Activated naive CD8-positive, alpha-beta T cell treated with anti-CD3 and anti-CD28 coated beads, Interleukin-2, amount 50 U/mL, for 16 hours (primary cell): ENCODE measurements at places on chromosomes 5 and 9.

GRCh38 chr9:35703906-35704672 lies 14.4 kb upstream of the TPM2 start:
- no peak for DNase-seq

DNA sequence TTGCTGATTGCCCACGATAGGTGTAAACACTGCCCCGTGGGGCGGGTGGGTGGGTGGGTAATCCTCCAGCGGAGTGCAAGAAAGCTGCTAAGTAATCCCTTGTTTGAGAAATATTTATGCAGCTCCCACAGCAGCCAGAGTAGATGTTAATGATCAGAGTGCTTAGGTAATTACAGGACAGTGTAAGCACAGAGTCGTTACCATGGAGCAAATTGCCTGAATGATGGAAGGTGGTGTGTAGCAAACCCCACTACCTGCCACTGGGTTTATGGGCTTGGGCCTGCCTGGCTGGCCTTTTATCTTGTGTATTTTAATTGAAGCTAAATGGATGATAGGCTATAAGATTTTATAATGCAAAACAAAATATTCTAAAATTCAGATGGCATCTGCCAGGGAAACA lies 110.0 kb downstream of the COL5A1 start:
- no peak for DNase-seq

DNA sequence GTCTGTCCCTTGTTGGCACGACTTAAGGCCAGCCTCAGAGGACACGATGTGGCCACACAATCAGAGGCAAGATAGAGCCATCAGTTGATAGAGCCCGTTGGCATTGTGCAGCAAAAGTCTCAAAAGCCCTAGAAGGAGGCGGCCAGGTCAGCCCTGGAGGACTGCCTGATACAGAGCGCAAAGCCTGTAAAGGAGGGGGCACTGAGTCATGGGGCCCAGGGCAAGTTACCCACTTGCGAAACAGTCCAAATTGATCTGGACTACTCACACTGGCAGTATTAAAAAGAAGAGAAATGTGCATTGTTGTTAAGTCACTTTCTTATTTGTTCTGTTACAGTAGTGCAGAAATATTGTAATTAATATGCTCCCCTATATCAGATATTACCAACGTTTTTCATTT lies 51.5 kb downstream of the KLF9 start:
- no peak for DNase-seq

DNA sequence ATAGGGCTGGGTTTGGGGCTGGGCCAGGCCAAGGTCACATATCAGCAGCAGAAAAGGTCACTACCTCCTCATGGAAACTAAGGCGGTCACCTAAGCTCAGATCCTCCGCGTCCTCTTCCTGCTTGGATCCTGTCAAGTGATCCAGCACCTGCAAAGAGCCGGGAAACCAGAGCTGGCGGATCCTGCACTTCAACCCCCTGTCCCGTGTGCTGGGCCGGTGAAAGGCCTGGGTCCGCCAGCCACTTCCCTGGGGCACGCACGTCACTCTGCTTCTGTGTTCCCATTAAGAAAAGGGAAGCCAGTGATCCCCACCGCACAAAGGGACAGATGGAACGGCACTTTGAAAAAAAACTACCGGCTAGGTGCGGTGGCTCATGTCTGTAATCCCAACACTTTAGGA lies 61.3 kb upstream of the STXBP1 start:
- DNase-seq = no peak

- DNase-seq = no peak
Observed at GRCh38 chr5:62689599-62690368, 111.2 kb downstream of the LRRC70 start.

GRCh38 chr5:14834062-14834461 lies 37.5 kb downstream of the ANKH start:
- DNase-seq = no peak

DNA sequence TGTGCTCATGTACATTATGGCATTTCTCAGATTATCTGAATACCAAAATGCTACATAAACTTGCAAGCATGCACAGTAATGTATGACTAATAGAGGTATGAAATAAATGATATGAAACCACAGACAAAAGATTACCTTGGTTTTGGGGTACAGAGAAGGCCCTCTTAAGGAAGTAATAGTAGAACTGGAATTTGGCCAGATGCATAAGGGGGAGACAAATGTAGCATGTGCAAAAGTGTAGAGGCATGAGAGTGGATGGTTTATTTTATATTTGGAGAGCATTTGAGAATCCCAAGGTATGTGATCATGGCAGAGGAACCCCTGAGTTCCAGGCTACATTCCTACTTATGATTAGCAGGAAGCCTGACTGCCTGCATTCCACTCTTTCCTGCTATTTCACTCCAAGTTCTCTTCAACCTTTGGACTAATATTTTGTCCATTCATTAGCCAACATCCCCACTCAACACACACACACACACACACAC lies 74.2 kb downstream of the MAMDC2 start:
- no peak for DNase-seq

DNA sequence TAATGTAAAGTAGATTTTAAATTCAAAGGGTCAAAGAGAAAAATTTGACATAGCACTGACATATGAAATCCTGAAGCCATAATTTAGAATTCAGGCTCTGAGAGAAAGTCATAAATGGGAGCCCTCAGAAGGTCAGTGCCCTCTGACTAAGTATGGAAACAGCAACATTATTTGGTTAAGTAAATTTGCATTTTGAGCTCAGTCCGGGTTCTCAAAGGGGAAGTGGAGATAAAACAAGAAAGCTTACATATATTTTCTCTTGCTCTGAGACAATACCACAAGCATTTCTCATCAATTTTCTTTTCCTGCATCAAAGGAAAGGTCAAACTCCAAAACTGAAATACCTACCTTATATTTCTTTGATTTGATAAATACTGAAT lies 348.0 kb downstream of the SEMA5A start:
- no peak for DNase-seq

- DNase-seq = no peak
Observed at GRCh38 chr5:159504857-159505304, 174.6 kb upstream of the IL12B start.

- DNase-seq = no peak
Observed at GRCh38 chr5:91379246-91379913, 3.7 kb downstream of the ARRDC3 start.

GRCh38 chr9:124381170-124381945 lies 33.9 kb downstream of the PSMB7 start:
- DNase-seq = no peak

DNA sequence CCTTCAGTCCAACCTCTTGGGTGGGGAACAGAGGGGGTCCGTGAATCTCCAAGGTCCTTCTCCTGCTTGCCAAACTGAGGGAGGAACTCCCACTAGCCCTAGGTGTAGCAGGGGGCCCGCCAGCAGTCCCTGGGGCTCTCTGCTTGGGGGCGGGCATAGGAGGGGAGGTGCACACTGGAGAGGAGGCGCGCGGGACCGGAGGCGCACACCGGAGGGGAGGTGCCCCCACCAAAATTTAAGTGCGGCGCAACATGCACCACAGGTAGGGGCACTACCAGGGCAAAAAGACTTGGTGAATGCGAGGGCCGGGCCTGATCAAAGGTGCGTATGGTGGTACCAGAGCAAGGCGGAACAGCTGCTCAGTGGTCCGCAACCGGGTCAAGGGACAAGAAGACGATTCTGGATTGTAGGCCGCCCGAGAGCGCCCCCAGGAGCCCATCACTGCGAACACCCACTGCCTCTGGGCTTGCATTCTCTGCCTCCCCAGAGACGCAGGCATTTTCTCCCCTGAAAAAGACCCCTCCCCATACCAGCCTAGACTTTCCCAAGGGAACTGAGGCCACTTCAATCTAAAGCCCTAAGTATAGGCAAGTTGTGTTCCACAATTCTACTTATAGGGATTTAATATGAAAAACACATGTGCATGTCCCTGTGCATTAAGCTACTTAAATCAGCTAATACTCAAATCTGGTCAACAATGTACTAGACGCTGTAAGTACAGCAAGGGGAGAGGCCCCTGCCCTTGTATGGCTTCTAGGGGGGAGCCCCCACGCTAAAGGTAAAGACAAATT lies 50.6 kb downstream of the TGFBI start:
- no peak for DNase-seq

GRCh38 chr9:70036641-70037040 lies 7.0 kb upstream of the MAMDC2 start:
- no peak for DNase-seq

- DNase-seq = no peak
Observed at GRCh38 chr5:10306114-10306513, 1.6 kb downstream of the CMBL start.

GRCh38 chr9:113482341-113482740 lies 18.8 kb downstream of the RGS3 start:
- DNase-seq = no peak

- DNase-seq = no peak
Observed at GRCh38 chr5:58711965-58712364, 129.1 kb downstream of the RAB3C start.

DNA sequence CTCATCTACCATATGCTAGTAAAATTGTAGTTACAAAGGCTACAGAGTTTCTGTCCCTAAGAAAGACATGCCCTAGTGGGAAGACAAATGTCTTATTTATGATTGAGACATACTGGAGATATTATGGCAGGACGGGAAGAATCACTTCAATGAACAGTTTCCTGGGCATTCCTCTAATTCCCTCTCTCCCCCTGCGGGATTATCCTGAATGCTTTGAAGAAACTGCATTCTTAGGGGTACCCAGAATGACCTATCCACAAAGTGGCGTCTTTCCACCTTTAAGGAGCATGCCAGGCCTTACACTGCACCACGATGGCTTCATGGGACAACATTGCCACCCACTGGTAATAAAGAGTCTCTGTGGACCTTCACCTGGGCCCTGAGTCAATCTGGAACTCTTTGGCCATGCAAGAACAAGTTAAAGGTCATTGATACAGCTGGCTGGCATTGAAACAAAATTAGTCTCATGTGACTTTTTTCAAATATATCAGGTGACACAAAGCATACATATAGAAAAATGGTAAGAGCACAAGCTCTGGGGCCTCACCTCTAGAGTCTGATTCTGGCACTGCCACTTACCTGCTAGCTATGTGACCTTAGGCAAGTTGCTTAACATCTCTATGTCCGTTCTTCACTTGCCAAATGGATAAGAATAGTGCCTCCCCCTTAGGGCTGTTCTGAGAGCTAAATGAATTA lies 32.0 kb downstream of the ANKRD55 start:
- DNase-seq = peak; percentile 15

DNA sequence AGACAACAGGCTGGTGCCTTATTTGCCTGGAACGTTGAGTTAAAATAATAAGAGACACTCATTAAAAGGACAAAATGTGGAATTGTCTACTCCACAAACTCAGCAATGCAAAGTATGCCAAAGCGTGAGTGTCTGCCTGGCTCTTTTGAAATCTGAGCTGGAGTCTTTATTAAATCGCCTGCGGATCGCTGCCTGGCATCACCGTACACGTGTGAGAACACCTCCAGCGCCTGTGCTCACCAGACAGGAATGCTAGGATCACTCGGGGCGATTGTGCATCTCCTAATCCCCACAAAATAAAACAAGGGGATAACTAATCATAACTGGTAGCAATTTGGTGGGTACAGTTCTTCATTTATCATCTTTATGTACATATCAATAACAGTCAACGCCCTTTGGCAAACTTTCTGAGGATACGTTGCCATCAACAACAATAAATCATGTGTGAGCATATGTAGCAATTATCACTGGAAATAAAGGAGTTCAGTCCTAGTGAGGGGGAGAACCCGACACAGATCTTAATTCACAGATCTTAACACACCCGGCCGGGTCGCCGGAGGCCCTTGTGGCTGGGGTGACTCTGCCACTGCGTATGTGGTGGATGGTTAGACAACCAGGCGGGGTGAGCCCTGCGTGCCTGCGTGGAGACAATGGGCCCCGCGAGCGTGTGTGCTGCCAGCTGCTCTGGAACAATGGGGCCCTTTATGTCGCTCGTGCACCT lies 284.9 kb upstream of the IRX1 start:
- no peak for DNase-seq

GRCh38 chr5:89120719-89121118 lies 237.7 kb upstream of the MEF2C start:
- DNase-seq = no peak

GRCh38 chr5:115460472-115460871 lies 84.1 kb downstream of the FEM1C start:
- DNase-seq = no peak
